Placental pericyte (primary cell): ENCODE measurements at places on chromosomes 1 and 21. TPM values are rescaled to one million over a fixed set of nuclear protein-coding genes. Genes with fewer than 3 reads are reported as not detected.

Gene COL8A2
- total RNA-seq = 5.0 and 6.7 TPM in 2 replicates

Gene LYPD8
- total RNA-seq = 0.14 TPM in 1 of 2 replicates, not detected in the other

Gene EPS8L3
- not detected in 2 replicates for total RNA-seq

Gene RSPH1
- total RNA-seq = under 0.01 TPM in 1 of 2 replicates, not detected in the other
